CD4-positive, alpha-beta T cell (primary cell): ENCODE measurements at places on chromosomes 16 and 17.

- DNase-seq: no peak
Observed at GRCh38 chr17:3990386-3991127, 26.3 kb upstream of the ATP2A3 start.

DNA sequence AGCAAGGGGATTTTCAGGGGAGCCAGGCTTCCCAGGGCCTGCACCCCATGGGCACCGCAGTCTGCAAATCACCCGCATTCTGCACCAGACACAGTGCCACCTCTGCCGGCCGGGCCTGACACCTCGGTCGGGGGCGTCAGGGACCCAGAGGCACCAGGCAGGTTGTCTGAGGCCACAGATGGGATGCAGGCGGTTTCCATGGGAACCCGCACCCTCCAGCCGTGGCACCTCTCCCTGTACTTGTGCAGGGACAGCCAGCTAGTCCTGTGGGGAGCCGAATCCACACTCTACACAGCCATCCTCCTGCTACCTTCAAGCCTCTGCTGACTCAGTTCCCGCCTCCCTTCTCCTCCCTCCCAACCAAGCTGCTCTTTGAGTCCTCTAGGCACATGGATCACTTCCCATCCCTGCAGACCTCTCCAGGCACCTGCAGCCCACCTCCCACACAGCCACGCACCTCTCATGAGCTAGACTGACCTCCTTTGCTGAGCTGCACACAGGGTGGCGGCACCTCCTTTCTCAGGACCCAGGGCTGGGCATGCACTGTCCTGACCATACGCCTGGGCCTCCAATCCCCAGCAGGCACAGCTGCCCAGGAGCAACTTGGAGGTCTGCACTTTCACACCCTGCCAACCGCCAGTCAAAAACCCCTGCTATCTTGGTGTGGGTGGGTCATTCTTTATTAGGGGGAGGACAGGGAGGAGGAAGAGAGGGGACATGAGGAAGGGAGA is 119.5 kb downstream of the C16orf78 start:
- DNase-seq: no peak

- no peak for DNase-seq
Observed at GRCh38 chr16:57770361-57770760, 31.9 kb downstream of the KIFC3 start.

- no peak for DNase-seq
Observed at GRCh38 chr16:4344983-4345835, 5.9 kb downstream of the PAM16 start.

GRCh38 chr17:34596920-34597319 is 17.5 kb downstream of the TMEM132E start:
- no peak for DNase-seq

DNA sequence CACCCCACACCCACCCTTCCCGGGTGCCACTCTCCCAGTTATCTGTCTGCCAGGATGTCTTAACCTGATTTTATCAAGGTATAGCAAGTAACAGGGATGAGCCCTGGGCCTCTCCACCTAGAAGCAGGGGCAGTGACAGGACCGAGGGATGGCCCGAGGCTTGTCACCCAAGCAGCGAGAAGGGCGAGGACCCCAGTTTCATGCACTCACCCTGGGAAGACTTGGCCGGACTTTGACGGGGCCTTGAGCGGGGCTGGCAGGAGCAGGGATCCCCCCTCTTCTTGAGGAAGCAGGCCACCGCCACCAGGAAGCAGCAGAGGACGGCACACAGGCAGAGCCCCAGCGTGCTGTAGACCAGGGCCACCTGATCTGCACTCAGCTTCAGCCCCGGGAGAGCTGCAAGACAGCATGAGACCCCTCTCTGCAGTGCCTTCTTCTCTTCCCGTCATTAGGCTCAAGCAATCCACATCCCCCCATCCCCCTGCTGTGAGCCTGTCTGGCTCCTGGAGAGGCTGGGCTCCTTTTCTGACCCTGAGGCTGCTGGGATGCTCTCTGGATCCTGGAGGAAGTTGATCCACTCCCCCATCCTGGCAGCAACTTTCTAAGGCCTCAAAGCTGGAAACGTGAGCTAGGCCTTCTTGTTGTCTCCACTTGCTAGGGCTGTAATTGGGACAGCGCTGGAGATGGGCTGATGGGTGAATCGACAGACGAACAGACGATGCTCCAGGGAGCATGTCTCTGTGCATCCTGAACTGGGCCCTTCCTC is 31.6 kb downstream of the TNFRSF13B start:
- no peak for DNase-seq

DNA sequence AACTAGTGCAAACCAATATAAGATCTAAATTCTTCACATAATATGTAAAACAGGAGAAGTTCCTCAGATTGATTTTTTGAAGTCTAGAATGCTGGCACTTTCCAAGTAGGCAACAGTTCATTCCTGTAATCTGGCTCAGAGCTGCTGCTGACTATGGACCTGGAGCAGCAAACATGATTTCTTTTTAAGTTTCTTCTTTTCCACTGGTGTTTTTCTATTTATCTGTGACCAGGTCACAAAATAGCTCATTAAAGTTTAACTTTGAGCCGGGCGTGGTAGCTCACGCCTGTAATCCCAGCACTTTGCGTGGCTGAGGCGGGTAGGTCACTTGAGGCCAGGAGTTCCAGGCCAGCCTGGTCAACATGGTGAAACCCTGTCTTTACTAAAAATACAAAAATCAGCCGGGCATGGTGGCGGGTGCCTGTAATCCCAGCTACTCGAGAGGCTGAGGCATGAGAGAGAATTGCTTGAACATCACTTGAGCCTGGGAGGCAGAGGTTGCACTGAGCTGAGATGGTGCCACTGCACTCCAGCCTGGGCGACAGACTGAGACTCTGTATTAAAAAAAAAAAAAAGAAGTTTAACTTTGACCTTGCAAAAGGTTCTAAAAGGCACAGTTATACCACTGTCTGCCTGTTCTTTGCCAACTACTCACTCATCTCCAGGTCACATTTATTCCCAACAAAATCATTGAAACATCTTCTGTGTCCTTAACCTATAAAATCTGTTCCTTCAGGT is 29.4 kb upstream of the SLC13A2 start:
- DNase-seq: no peak

GRCh38 chr16:56777001-56777400 is 47.1 kb downstream of the NUP93 start:
- no peak for DNase-seq

GRCh38 chr17:62641153-62641552 is 13.7 kb downstream of the MRC2 start:
- DNase-seq: no peak

DNA sequence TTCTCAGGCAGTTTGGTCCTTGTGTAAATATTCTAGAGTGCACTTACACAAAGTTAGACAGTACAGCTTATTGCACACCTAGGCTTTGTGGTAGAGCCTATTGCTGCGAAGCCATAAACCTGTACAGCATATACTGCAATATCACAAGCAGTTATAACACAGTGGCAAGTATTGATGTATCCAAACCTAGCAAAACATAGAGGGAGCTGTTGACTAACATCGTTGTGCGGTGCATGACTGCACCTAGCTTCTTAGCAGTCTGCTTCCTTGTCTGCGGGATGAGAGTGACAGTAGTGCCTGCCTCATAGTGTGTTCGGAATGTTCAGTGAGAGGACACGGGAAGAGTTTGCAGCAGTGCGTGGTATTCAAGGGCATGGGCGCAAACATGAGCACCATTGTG is 78.9 kb downstream of the MPRIP start:
- no peak for DNase-seq

DNA sequence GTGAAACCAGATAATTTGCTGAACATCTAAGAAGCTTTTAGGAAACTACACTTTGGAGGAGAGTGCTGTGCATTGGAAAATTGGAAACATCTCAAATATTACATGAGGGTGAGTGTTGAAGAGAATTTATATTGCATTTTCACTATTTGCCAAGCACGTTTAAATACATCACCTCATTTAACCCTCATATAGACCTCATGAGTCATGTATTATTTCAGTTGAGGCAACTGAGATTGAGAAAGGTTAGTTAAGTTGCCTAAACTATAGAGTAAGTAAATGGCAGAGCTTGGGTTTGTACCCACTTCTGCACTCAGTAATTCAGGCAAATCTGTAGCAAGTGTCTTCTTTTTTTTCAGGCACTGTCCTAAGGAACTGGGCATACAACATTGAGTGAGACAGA is 3.7 kb upstream of the NLK start:
- no peak for DNase-seq

DNA sequence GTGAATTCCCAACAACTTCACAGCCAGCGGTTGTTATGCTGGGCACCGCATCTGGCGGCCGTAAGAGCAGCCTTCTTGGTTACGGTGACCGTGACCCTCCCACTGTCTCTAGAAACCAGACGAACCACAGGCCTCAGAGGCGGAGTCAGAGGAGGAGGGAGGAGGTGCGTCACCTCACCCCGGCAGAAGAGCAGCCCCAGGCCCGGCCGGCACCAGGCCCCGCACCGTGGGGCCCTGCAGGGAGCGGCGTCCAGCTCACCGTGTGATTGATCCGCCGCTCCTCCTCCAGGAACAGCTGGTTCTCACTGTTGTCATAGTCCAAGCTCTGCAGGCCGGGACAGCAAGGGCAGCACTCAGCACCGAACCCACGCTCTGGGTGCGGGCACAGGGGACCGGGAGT is 13.7 kb downstream of the CLCN7 start:
- no peak for DNase-seq

DNA sequence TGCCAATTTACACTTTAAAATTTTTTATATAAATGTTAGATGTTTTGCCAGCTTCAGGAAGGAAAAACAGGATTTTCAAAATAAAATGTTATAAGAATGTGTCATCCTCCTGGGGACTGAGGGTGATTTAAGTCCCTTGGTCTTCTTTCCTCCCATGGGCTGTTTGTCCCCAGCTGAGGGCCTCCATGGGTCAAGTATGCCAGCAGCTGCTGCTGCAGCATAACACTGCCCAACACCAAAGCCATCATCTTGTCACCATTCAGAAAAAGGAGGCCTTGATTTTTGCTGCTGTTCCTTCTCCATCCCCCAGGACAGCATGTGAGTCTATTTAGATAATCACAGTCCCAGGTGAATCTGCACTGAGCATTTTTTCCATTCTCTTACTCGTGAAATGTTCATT is 188.5 kb downstream of the LGALS9B start:
- DNase-seq: no peak

DNA sequence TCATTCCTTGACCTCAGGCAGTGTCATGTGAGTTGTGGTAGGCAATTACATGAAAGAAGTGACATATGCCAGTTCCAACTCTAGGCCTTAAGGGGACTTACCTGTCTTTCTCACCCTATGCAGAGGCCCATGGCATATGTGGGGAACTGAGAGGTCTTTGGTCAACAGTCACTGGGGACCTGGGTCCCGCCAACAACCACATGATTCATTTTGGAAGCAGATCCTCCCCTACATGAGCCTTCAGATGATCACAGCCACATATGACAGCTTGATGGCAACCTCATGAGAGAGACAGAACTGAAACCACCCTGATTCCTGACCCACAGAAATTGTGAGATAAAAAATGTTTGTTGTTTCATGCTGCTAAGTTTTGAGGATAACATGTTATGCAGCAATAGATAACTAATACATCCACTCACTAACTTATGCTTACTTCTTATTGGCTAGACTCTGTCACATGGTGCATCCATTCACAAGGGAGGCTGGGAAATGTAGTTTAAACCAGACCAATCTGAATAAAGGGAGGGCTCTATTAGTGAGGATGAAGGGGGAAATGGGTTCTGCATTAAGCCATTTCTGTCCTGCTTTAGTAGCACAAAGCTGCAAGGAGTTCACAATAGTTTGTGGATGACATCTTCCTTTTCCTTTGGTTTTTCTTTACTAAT is 298.2 kb downstream of the HAPSTR1 start:
- DNase-seq: no peak

GRCh38 chr17:57424273-57424672 is 167.9 kb downstream of the MSI2 start:
- no peak for DNase-seq

DNA sequence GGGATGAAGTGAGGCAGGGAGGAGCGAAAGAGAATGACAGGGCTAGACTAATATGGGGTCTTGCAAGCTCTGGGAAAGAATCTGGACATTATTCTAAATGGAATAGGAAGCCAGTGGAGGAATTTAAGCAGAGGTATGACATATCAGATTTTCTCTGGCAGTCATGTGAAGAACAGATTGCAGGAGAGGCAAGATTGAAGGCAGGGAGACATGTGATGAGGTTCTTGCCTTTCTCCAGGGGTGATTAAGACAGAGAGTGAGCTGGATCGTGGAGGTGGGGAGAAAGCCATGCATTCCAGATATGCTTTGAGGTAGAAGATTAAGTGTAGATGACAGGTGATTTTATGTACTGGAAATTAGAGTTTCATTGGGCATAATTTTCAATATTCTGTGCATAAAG is 4.3 kb upstream of the THAP11 start:
- no peak for DNase-seq

DNA sequence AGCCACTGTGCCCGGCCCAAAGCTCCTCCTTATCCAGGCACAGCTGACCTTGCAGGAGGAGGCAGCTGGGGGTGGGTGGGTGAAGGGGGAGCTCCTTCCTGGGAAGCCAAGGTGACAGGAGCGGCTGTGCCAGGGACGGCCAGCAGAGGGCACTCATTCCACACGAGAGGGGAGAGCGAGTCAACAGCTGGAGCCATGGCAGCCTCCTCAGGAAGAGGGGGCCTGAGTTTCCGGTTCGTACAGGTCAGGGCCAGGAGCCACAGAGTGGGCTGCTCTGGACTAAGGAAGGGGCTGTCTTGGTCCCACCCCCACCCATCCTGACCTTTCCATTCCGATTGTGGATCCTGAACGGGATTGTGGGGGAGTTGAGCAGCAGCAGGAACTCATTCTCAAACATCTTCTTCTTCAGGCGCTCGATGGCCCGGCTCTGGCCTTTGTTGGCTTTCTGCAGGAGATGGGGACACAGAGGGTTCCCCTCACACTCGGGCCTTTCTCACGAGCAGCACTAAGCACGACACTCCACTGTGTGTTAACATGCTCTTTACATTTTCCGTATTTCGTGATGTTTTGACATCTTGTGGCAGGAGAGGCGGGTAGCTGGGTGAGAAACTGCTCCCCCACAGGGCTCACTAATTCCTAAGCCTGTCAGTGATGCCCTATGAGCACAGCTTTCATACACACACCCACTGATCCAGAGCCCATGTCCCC is 61.6 kb downstream of the TIMM22 start:
- DNase-seq: peak; percentile 53

GRCh38 chr16:82506692-82507670 is 119.8 kb upstream of the CDH13 start:
- no peak for DNase-seq

GRCh38 chr17:8322061-8322460 is 12.0 kb downstream of the ARHGEF15 start:
- no peak for DNase-seq

DNA sequence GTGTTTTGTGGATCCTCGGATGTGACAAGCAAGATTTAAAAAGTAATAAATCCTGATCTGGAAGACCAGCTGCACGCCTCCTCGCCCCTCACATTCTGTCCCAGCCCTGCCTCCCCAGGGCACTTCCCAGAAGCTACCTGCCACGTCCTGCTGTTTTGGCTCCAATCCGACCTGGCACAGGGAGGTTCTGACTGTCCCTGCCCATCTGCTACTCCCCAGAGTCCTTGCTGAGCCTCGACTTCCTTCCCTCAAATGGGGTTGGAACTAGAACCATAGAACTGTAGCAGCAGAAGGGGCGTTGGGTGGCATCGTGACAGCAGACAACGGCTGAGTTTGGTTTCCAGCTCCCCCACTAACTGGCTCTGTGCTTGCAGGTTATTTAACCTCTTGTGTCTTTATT is 71.7 kb downstream of the RPH3AL start:
- DNase-seq: no peak

GRCh38 chr16:89549007-89549700 is 11.3 kb upstream of the RPL13 start:
- DNase-seq: no peak

- DNase-seq: no peak
Observed at GRCh38 chr17:64638552-64639203, 23.4 kb downstream of the SMURF2 start.

- no peak for DNase-seq
Observed at GRCh38 chr17:50833510-50834428, 1.6 kb upstream of the WFIKKN2 start.

GRCh38 chr17:27892542-27892865 is 661 bp downstream of the LYRM9 start:
- no peak for DNase-seq
